Frontal cortex (tissue), 4 donors: ENCODE measurements at places on chromosomes 7 and 10. TPM values are rescaled to one million over a fixed set of nuclear protein-coding genes. Genes with fewer than 3 reads are reported as not detected.

JAKMIP3 gene
- 4.1 TPM for total RNA-seq

DNA sequence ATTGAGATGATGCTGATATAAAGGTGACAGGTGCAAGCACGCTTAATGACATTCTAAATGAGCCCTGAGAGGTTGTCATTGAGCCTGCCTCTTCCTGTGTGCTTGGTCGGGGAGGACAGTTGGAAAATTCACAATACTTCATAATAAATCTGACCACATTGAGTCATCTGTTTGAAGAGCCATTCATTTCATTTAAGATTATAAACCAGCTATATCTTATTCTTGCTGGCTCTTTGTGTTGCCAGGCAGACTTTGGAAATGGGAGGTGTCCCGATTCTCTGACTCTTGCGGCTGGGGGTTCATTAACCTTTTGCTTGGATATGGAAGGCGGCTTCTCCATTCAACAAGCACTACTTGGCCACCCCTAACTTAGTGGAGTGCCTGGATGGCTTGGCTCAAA lies 198.2 kb downstream of the FANK1 start:
- no peak for DNase-seq

- DNase-seq: no peak
Measured at GRCh38 chr10:91049988-91050360, 129.1 kb upstream of the ANKRD1 start.

GRCh38 chr7:95693551-95694333 lies 78.6 kb upstream of the DYNC1I1 start:
- no peak for DNase-seq

- DNase-seq: no peak
Measured at GRCh38 chr10:5576780-5577624, 52.2 kb downstream of the CALML3 start.

DNA sequence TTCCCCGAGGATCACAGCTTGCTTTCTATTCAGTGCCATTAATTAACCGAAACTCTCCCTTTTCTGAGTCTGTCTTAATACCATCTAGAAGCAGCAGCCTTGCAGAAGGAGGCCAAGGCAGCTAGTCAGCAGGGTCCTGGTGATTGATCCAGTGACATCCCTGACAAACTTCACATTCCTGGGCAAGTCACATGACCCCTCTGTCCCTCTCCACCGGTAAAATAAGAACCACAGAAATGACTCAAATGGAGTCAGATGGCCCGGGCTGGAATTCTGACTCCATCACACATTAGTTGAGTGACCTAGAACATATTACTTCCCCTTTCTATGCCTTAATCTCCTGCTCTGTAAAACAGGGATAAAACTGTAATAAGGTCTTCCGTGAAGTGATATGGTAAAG lies 17.2 kb upstream of the ACSL5 start:
- no peak for DNase-seq

HOXA6 gene
- not detected for total RNA-seq

DNA sequence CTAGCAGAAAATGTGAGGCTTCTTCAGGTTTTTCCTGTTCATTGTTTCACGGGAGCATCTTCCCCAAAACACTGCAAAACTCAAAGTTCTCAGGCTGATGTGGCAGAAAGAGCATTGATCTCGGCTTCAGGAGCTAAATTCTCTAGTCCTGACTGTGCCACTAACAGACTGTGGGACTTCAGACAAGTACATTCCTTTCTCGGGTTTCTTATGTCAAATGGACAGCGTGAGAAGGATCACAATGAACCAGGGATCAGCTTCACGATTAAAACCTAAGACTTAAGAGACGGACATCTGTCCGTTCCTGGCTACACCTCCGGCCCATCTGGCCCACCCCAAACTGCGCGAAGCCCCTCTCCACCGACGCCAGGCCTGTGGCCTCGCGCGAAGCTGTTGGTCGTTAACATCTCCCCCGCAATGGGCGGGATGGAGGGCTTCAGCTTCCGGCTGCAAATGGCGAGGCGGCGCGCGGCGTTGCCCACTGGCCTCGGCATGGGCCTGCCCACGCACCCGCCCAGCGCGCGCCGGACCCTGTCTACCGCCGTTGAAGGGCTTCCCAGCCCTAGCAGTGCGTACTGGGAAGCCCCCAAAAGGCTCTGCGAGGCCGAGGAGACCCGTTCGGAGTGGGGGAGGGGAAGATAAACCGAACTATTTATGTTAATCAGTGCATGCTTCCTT lies 549 bp upstream of the DDX50 start:
- DNase-seq: no peak
